Keratinocyte (primary cell): ENCODE measurements at places on chromosomes 13 and 19. TPM values are rescaled to one million over a fixed set of nuclear protein-coding genes. Genes with fewer than 3 reads are reported as not detected.

GRCh38 chr13:113122550-113123225 is at the start of gene F10:
F10 (plus strand) TSS chr13:113122799; CDS start chr13:113122856, 57 bp downstream.
- DNase-seq: no peak

- DNase-seq: no peak
Measured at GRCh38 chr19:8640402-8641004, 10.1 kb downstream of the NFILZ start.

- no peak for DNase-seq
Measured at GRCh38 chr19:54429545-54430227, 14.4 kb downstream of the TTYH1 start.

GRCh38 chr19:47523473-47523872 is 8.6 kb upstream of the NAPA start:
- no peak for DNase-seq

GRCh38 chr13:36815062-36815461 is 4.0 kb upstream of the RFXAP start:
- no peak for DNase-seq

DNA sequence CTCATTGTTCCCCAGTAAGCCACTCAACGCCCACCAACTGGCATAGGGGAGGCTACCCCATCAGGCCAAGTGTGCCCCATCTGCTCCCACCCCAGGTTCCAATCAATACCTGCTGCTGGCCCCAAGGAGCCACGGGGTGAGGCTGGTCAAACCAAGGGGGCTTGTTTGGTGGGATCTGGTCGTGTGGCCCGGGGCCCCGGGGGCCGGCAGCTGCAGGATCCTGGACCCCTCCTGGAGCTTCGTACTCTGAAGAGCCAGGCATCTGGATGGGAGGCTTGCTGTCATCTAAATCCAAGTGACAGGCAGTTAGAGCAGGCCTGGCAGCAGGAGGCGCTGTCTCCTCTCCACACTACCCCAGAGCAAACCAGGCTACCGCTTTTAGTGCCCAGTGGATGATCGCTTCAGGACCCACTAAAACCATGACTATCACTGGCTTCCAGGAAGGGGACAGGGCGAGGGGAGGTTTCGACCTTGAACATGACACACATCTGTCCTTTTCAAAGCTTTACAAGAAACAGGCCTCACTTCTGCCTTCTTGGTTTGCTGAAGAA is 14.2 kb downstream of the CHERP start:
- no peak for DNase-seq

DNA sequence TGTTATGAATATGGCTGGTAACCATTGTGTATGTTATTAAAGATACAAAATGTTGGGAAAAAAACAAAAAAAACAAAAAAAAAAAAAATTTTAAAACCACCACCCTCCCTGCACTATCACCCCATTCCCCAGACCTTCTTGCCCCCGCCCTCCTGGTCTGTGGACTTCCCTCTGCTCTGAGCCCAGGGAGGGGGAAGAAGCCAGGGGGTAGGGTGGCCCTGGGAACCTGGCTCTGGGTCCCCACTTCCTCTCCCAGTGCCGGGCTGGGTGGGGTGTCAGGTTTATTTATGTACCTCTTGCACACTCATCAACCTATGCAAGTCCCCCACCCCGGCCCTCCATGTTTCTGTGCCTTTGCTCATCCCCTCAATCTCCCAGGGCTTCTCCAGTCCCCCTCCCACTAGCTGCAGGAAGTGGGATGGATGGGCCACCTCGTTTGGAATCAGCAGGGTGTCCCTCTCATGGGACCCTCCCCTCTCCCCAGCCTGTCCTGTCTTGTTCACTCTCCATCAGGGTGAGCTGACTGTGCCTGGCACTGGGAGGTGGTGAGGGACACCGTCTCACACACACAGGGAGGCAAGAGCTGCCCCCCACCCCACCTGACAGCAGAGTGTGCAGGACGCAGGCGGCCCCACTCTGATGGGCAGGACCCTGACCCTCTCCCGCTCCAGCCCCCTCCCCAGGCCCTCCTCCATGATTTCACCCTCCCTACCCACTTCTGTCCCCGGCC is 5.9 kb downstream of the PAF1 start:
- no peak for DNase-seq

- DNase-seq: no peak
Measured at GRCh38 chr13:80571346-80572307, 230.7 kb upstream of the SPRY2 start.

GRCh38 chr19:37872383-37872782 is 34.0 kb downstream of the WDR87 start:
- DNase-seq: no peak

- DNase-seq: no peak
Measured at GRCh38 chr19:19387108-19387507, 18.4 kb upstream of the GATAD2A start.

DNA sequence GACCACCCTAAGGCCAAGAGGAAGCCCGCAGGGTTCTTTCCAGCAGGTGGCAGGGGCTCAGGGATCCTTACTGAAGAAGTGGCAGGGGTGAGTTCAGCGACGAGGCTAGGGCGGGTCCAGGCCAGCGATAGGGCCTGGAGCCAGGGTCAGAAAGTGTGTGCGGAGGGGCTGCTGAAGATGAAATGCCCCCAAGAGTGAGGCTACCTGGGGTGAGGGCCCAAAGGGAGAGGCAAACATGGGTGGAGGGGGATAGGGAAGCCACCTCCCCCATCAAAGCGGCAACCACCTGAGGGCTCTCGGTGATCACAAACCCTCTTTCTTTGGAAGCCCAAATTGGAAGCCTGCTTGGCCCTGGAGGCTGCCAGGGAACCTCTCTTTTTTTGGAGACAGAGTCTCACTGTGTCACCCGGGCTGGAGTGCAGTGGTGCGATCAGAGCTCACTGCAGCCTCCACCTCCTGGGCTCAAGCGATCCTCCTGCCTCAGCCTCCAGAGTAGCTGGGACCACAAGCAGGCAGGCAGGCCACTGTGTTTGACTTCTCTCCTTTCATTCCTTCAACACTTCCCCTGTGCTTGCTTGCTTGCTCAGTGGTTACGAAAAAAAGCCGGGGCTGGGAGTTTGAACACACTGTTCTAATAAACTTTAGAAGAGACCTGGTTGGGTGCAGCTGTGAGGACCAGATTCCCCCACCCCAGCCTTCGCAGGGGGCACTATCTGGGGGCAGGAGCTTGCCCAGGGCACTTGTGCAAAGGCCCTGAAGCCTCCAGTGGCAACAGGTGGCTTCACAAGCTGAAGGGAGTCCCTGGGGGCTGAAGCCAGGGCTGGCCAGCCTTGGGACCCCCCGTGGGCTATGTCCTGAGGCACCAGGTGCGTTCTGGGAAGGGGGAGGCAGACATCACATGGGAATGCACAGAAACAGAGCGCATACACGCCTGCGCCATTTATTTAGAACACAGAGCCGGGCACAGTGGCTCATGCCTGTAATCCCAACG is 1.4 kb upstream of the ATP8B3 start:
- no peak for DNase-seq

DNA sequence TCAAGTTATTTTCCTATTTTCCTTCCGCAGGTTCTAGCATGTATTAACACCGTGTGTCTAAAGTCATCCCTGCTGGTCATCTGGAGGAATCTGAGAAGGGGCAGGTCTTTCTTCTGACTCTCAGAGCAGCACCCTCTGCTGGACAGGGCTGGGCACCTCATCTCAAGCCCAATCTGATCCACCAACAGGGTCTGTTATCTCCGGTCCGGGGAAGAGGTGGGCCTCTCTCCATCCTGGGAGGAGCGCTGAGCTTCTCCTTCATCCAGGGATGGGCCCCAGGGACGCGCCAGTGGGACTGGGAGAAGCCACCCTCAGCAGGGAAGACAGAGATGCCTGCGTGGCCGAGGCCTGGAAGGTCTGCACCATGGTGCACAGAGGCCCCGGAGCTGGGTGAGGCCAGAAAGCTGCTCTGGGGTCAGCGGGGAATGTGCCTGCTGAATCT is 26.0 kb upstream of the ZNF331 start:
- no peak for DNase-seq

GRCh38 chr19:35216833-35217648 is 11.5 kb downstream of the FAM187B start:
- DNase-seq: no peak

DNA sequence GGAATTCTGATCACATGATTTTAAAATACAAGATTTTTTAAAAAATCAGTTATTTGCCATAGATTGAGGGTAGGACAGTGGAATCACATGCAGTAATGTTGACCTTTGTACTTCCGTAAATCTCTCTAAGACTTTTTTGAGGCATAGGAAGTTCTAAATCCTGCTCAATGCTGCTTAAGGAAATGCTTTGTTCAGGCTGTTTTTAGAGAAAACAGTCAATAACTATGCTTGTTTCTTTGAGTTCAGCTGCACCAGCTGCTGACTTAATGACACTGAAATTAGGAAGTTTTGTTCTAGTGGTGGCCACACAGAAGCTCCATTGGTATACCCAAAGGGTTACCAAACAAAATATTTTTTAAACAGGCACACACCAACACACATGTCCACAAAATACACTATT is 60.9 kb downstream of the KLF12 start:
- no peak for DNase-seq

DNA sequence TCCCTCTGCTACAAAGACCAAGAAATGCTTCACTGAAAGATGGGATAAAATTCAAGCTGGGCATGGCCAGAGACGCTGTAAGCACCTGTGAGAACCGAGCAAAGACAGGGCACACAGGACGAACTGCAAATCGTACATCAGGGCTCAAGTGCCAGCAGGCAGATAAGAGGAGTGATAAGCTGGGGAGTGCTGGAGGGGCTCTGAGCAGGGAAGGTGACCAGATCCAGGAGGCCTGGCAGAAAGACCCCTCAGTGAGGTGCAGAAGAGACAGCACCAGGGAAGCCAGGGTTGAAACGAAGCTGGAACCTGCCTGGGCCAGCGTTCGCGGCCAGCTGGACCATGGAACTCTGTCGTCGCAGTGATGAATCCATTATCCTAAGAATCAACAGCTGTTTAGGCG is 10.2 kb downstream of the RAB20 start:
- DNase-seq: no peak

DNA sequence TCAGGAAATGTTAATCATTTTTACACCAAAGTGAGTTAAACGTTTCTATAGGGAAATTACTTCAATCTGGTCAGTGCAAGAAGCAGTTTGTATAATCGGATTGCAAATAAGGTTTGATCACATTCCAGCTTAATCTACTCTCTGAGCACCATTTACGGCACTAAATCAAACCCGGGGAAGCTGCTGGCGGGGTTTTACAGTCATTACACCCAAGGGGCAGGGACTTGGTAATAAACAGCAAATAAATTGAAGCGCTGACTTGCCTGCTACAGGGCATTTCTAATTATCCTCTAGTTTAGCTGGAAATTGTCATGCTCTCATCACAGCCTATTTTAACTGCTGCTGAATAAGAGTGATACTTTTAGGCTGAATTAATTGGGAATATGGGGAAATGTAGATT is 152.1 kb upstream of the SOX21 start:
- DNase-seq: no peak

DNA sequence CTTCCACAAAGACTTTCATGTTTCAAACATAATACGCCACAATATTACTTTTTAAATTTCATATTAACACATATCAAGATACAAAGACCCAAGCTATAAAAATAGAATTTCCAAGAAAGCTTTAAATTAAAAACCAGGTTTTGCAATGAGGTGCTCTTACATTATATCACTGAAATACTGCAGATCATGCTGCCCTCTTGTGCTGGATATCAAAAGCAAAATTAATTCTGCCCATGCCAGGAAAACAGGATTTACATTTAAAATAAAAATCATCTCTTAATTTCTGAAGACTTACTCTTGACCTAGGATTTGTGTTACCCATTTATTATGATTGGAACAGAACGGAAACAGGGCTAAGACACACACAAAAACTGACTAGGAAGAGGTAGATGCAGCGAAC is 145.0 kb downstream of the ABCC4 start:
- DNase-seq: no peak

GRCh38 chr13:101502618-101503017 is 50.1 kb downstream of the ITGBL1 start:
- DNase-seq: no peak

GRCh38 chr13:79393564-79394249 is 12.3 kb downstream of the RBM26 start:
- DNase-seq: no peak

DNA sequence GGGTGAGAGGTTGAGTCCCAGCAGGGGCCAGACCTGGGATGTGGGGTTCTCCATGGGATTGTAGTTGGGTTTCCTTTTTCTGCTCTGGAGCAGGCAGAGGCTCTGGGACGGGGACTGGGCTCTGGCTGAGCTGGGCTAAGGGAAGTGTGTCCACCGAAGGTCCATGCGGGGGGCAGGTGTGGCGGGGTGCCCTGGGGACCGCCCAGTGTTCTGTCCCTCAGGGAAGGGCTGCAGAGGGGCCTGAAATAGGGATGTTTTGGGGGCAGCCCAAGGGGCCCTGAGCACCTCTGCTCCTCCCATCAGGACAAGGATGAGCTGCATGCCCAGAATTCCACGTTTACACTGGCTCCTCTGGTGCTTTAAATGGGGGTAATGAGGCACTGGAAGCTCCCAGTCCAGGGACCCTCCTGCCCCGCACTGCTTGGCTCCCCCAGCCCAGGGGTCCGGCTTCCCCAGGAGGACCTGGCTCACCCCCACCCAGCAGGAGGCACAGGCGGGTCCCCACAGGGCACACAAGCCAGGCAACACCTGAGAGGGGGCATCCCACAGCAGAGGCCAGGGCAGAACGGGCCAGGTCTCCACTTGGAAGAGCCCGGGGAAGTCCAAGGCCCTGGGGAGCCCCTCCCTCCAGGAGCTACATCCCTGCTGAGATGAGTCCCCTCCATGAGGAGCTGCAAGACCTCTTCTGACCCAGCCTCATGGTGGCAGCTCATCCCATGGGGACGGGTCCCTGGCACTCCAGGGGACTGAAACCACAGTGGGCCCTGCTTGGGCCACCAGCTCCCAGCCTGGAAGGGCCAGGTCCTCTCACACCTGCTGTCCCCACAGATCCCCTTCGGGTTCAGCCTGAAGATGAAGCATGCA is 14.7 kb upstream of the ZNF14 start:
- no peak for DNase-seq

DNA sequence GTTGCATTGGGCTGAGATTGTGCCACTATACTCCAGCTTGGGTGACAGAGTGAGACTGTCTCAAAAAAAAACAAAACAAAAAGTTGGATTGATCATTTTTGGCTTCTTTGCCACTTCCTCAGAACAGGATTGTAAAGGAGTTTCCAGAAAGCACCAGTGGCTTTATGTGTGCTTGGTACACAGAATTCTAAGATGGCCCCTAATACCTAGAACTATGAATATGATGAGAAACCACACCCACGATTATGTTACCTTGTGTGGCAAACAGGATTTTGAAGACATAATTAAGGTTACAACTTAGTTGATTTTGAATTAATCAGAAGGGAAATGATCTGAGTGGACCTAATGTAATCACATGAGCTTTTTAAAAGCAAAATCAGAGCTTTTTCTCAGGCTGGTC is 26.5 kb downstream of the CEACAM1 start:
- no peak for DNase-seq

GRCh38 chr13:106296723-106297122 is 238.7 kb downstream of the EFNB2 start:
- no peak for DNase-seq

RHPN2 gene
- polyA plus RNA-seq: 5.0 to 6.8 TPM (median 6.6 TPM) in 3 replicates

ZNF667 gene
- polyA plus RNA-seq: 2.3 to 4.1 TPM (median 3.0 TPM) in 3 replicates

TMC4 gene
- 1.5 to 2.2 TPM (median 1.8 TPM) in 3 replicates for polyA plus RNA-seq

GJA3 gene
- 0.07 to 0.13 TPM (median 0.09 TPM) in 3 replicates for polyA plus RNA-seq

XRCC1 gene
- polyA plus RNA-seq: 16.3 to 17.5 TPM (median 16.8 TPM) in 3 replicates

SPACA4 gene
- polyA plus RNA-seq: 0.08 TPM in 1 of 3 replicates, not detected in the others

CBLC gene
- 27.8 to 58.6 TPM (median 30.1 TPM) in 3 replicates for polyA plus RNA-seq
